ENCODE measurements at places on chromosomes 3 and 15. TPM values are rescaled to one million over a fixed set of nuclear protein-coding genes. Genes with fewer than 3 reads are reported as not detected.

Gene NEDD4
- 60.2 TPM for total RNA-seq

Gene RLBP1
- total RNA-seq, result not detected

DNA sequence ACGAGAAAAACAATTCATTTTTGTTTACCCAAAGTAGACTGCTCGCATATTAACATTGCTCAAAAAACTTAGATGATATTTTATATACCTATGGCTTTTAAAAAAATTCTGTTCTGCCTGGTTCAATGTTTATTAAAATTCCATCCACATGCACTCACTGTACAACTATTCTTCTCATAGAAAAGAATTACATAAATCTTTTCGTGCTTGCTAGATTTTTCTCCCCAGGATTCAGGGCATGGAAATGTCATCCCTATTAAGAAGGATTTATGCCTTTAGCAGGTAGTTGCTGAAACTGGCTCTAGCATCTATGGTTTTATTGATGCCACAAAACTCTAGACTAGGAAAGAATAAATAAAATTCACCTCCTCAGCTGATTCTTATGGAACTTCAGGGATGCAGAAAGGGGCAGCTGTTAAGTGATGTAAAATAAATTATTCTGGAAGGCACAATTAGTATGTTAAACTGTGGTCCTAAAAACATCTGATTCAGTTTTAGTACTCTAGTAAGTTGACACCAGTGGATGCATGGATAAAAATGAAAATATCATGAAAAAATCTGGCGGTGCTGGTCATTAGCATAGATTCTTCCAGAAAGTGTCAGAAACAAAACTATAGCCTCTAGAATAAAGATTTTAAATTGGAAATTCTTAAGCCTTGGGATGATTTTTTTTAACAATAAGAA, 41.6 kb downstream of the AAGAB start:
- no peak for DNase-seq

Gene DZIP1L
- total RNA-seq, result 14.4 TPM

Gene ACAN
- not detected for total RNA-seq

GRCh38 chr15:38886315-38887163, 321.9 kb upstream of the RASGRP1 start:
- DNase-seq, result peak; percentile 53

- DNase-seq, result no peak
Measured at GRCh38 chr3:125108833-125109535, 53.2 kb upstream of the HEG1 start.

Gene FANCI
- 87.2 TPM for total RNA-seq

DNA sequence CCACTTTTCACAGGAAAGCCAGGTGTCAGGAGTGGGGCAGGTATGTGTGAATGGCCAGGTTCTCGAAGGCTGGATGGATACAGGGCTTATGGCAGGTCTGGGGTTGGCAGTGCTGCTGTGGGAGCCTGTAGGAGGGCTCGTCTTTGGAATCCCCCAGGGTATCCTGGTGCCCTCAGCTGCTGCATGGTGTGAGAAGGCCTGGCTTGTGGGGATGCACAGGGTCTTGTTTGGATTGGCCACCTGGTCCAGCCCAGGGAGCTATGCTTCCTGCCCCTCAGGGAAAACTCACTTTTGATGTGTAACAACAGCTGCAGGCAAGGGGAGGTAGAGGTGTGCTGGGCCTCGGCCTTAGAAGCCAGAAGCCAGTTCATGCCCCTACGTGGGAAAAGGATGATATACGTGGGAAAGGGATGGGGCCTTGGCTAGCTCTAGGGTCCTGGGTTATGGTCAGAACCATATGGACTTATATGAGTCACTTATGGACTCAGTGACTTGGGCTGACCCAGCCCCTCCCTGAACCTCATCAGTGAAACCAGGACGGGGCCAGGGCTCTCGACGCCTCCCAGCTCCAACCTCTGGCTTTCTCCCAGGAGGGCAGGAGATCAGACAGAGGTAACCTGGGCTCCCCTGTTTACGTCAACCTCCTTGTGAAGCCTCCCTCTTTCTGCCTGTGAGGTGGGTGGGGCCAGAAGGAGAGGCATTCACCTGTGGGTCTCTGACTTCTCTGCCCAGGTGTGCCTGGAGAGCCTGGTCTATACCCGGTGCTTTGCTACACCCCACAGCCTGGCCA, 37.8 kb upstream of the CSPG4 start:
- no peak for DNase-seq

DNA sequence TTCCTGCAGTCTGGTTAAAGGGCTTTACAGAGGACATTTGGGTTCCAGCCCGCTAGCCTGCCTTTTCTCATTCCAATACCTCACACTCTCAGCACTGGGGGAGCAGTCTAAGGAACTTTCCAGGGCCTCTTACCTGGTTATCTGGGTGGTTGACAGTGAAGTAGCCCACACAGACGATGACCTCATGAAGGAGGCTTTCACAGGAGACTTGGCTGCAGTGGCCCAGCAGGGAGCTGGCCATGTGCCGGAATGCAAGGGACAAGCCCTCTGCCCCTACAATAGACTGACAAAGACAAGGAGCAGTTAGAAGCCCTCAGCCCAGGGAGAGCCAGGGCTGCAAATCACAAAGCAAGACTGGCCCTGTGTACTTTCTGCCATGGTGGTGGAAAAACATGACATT, 39.5 kb downstream of the ISL2 start:
- no peak for DNase-seq

Gene WDR5B
- 10.4 TPM for total RNA-seq

Gene CCDC9B
- 4.4 TPM for total RNA-seq

GRCh38 chr3:141392897-141393734, 24.8 kb downstream of the ZBTB38 start:
- DNase-seq, result no peak

DNA sequence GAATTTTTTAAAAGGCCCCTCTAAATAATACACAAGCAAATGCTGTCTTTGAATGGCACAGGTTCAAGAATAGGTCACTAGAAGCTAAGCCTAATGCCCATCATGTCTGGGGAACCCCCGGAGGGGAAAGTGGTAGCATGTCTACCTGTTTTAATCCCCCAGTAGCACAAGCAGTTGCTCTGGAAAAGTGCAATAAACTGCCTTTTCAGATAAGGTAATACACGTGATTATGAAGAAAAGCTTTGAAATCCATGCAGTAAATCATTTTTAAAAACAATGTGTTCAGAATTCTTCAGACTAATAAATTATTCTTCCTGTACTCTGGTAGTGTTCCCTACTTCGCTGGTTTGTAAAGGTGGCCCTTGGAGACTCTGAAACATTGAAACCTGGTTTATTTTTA, 922.2 kb downstream of the ROBO1 start:
- no peak for DNase-seq

- DNase-seq, result no peak
Measured at GRCh38 chr3:192372616-192373015, 354.7 kb downstream of the FGF12 start.

Gene HDC
- 0.29 TPM for total RNA-seq

DNA sequence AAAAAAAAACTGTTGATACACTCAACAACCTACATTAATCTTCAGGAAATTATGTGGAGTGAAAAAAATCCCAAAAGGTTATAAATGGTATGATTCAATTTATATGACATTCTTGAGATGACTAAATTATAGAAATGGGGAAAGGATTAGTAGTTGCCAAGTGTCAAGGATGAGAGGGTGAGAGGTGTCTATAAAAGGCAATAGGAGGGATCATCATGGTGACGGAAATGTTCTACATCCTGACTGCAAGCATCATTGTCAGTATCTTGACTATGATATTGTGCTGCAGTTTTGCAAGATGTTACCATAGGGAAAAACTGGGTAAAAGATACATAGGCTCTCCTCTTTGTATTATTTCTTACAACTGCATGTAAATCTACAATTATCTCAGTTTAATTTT, 125.6 kb downstream of the FRMD5 start:
- no peak for DNase-seq

Gene LTK
- 4.3 TPM for total RNA-seq

GRCh38 chr15:31472636-31473384, 146.2 kb downstream of the KLF13 start:
- DNase-seq, result no peak

Gene FOXB1
- not detected for total RNA-seq

Gene TBC1D23
- 57.0 TPM for total RNA-seq

GRCh38 chr15:40875991-40876730, 2.1 kb upstream of the RHOV start:
- no peak for DNase-seq

GRCh38 chr15:99669250-99669649, 64.0 kb downstream of the LYSMD4 start:
- DNase-seq, result no peak

DNA sequence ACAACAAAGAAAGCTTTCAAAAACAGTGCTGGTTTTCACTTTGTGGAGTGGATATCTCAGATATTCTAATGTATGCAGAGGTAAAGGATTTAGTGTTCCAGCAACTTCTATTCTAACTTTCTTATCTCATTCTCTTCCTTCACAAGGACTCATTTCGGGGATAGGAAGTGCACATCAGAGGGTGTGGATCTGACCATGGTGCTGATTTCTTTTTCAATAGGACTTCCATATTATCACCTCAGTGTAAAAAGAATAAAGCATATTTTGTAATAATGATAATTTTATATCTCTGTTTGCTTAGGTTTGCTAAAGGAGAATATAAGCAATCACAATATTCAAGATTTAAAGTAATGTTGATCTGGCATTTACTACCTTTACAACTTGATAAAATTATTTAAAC, 12.5 kb upstream of the CADM2 start:
- peak; percentile 5 for DNase-seq

DNA sequence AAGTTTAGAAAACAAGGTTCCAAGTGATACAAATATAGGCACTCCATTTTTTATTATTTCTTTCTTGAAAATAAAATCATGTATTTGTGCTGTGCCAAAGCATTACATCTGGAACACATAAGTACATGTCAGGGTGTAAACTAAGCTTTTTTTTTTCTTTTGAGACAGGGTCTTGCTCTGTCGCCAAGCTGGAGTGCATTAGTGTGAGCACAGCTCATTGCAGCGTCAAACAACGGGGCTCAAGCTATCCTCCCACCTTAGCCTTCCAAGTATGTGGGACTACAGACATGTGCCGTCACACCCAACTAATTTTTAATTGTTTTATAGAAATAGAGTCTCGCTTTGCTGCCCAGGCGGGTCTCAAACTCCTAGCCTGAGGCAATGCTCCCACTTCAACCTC, 9.0 kb downstream of the SPATA12 start:
- no peak for DNase-seq

DNA sequence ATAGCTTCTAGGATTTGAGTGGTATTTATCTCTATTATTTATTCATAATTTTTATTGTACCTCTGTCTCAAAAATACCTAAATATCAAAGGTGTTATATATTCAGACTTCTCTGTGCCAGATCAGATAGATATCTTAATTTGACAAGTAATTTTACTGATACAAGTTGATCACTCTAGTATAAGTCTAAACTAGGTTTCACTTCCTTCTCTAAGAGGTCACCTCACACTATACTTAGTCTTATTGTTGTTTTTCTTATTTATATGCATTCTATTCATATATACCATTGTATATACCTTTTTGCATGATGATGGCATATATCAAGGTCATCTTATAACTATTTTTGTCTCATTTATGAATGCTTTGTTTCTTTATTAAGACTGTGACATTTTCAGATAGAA, 26.4 kb upstream of the HGD start:
- DNase-seq, result no peak

DNA sequence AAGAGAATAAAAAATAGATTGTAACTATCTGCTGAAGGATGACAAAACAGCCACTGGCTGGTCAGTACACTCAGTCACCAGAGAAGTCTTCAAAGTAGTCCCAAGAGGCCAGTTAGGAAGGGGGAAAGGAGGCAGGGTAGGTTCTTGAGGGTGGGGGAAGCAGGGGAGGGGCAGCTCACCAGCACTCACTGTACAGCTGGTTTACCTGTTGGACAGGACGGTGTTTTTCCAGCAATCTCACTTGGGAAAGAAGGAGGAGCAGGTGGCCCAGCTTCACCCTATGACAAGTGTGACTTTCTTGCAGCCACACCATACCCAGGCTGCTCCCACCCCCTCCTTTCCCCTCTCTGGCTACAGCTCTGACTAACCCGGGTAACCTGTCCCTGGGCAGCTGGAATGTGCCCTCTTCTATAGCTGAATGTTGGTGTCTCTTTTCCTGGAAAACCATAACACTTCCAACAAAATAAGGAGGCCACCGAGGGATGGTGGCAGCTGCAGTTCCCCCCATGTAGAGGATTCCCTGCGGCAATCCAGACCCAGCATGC, 203.4 kb upstream of the NSMCE3 start:
- DNase-seq, result no peak

GRCh38 chr15:93076217-93076616, 12.8 kb downstream of the RGMA start:
- no peak for DNase-seq

GRCh38 chr3:47542471-47543173, 29.1 kb upstream of the ELP6 start:
- DNase-seq, result no peak

- DNase-seq, result no peak
Measured at GRCh38 chr3:123282461-123282860, 80.7 kb downstream of the SEC22A start.

Gene RASGRP1
- total RNA-seq, result 1.5 TPM

DNA sequence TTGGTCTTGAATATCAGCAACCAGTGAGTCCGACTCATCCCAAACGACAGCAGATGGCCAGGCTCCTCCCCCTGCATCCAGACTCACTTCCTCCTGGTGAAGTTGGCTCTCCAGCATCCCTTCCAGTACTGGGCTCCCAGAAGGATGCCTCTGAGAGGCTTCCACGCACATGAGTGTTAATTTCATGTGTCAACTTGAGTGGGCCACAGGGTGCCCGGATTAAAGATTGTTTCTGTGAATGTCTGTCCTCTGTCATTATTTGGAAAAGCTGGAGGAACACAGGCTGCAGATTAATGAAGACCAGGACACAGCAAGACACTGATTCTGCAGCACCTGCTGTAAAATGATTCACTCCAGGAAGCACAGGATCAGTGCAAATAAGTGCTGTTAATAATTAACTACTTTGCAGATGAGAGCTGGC, 99.8 kb downstream of the ATP10A start:
- no peak for DNase-seq

Data from A172 (cell line).